ENCODE measurements at places on chromosomes 6 and 20. TPM values are rescaled to one million over a fixed set of nuclear protein-coding genes. Genes with fewer than 3 reads are reported as not detected.

- H3K4me1 ChIP-seq = no peaks in the 10 kb centered on the region
- no peak overlapping the region for H3K27ac ChIP-seq
- no peaks in the 10 kb centered on the region for H3K27me3 ChIP-seq
- no peak overlapping the region for H3K4me3 ChIP-seq
Observed at GRCh38 chr20:36859282-36859555, 16.7 kb upstream of the TLDC2 start.

DNA sequence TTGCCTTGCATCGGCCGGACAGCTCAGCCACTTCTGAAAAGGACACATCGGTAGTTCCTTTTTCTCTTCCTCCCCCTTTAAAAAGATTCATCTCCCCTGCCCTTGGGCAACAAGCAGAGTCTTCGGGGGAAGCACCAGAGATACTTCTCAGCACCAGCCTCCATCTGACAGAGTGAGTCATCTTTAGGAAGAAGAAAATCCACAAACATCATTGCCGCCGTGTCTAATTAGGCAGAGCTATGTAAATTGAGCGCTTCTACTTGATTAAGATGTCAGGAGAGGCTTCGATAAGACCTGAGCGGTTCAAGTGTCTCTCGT lies 186.4 kb downstream of the TAF4 start:
- no peaks in the 10 kb centered on the region for H3K36me3 ChIP-seq
- H3K4me1 ChIP-seq = no peaks in the 10 kb centered on the region
- H3K4me3 ChIP-seq = no peak overlapping the region
- no peaks in the 10 kb centered on the region for H3K27me3 ChIP-seq

DNA sequence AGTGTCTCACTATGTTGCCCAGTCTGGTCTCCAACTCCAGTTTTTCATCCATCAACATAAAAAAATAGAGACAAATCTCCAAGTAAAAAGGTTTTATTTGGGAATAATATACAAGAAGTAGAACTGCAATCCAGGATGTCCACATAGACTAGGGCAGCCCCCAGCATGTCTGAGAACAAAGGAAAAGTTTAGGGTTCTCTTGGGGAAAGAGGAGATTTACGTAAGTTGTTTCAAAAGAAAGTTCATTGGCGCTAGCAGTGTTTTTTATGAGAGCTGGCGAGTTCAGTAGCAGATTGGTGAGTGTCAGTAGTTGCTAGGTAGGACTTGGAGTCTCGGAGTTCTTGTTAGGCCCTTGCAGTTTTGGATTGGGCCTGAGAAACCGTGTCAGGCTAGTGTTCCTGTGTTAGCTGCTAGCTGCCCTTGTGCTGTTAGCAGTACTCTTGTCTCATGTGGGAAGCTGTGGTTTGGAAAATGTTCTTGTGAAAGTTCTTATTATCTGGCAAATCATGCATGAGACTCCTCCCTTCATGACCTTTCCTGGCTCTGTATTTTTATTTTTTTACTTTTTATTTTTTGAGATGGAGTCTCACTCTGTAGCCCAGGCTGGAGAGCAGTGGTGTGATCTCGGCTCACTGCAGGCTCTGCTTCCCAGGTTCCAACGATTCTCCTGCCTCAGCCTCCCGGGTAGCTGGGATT lies 24.7 kb downstream of the TTLL9 start:
- H3K27ac ChIP-seq = no peak overlapping the region
- DNase-seq = peak; percentile 11
- H3K4me1 ChIP-seq = no peaks in the 10 kb centered on the region
- no peak overlapping the region for H3K4me3 ChIP-seq

Gene ZNF831
- total RNA-seq = 37.8 TPM

GRCh38 chr6:88982720-88983119 lies 19.3 kb upstream of the RNGTT start:
- H3K27ac ChIP-seq = no peak overlapping the region
- H3K36me3 ChIP-seq = no peaks in the 10 kb centered on the region
- no peaks in the 10 kb centered on the region for H3K4me1 ChIP-seq
- no peak overlapping the region for H3K4me3 ChIP-seq
- no peaks in the 10 kb centered on the region for H3K27me3 ChIP-seq

Gene ELOVL2
- total RNA-seq = not detected

GRCh38 chr6:159716247-159717096 lies 10.8 kb upstream of the WTAP start:
- DNase-seq = no peak
- no peak overlapping the region for H3K27ac ChIP-seq
- H3K36me3 ChIP-seq = no peaks in the 10 kb centered on the region
- H3K27me3 ChIP-seq = no peaks in the 10 kb centered on the region

Gene RSPH9
- total RNA-seq = not detected

- no peak for DNase-seq
- H3K4me3 ChIP-seq = no peak overlapping the region
- no peaks in the 10 kb centered on the region for H3K4me1 ChIP-seq
- no peaks in the 10 kb centered on the region for H3K27me3 ChIP-seq
Observed at GRCh38 chr6:16592223-16592911, 168.9 kb downstream of the ATXN1 start.

Gene LAMA4
- not detected for total RNA-seq

DNA sequence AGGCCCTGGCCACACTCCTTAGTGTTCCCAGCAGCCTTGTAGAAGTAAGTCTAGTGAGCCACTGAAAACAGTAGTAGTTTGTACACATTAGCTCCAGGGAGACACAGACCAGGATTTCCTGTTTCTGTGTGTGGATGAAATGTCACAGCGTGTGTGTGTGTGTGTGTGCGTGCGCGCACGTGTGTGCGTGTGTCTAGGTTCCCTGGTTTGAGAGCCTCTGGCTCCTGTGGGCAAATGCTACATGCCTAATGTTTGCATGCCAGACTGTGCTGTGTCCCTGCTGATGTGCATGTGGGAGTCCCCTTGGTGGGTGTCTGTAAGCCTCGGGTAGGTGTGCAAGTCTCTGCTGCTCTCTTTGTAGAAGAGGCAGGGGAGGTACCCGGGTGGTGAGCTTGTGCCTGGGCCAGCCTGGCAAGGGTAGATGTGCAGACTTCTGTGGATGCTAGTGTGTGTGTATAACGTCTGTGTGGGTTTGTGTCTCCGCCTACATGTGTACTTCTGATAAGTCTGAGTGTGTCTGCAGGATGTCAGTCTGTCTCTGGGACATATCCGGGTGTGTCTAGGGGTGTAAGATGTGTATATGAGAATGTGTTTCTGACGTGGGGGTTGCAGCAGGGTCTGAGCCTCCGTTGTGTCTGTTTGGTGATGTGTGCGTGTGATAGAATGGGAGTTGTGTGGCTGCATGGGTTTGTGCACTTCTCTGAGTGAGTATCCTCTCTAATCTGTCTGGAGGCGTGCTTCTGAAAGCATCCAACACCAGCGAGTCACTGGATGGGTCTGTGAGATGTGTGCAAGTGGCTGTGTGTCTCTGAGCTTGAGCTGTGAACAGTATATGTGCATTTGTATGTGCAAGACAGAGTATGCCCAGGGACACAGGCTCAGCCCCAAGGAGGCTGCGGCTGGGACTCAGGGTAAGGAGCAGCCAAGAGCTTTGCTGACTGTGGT lies 19.0 kb upstream of the TLDC2 start:
- H3K4me1 ChIP-seq = peaks cover 21% of the 10 kb centered on the region
- no peak overlapping the region for H3K27ac ChIP-seq
- no peaks in the 10 kb centered on the region for H3K27me3 ChIP-seq
- DNase-seq = peak; percentile 67

Gene OOEP
- not detected for total RNA-seq

- no peaks in the 10 kb centered on the region for H3K36me3 ChIP-seq
- H3K4me3 ChIP-seq = no peak overlapping the region
- no peaks in the 10 kb centered on the region for H3K4me1 ChIP-seq
- no peaks in the 10 kb centered on the region for H3K27me3 ChIP-seq
- DNase-seq = no peak
Observed at GRCh38 chr6:11974089-11974488, 38.0 kb upstream of the HIVEP1 start.

GRCh38 chr6:31175971-31176370 lies 5.5 kb upstream of the POU5F1 start:
- no peak overlapping the region for H3K27ac ChIP-seq
- H3K27me3 ChIP-seq = no peaks in the 10 kb centered on the region
- no peak overlapping the region for H3K4me3 ChIP-seq
- no peak for DNase-seq
- peaks cover 4% of the 10 kb centered on the region for H3K4me1 ChIP-seq

DNA sequence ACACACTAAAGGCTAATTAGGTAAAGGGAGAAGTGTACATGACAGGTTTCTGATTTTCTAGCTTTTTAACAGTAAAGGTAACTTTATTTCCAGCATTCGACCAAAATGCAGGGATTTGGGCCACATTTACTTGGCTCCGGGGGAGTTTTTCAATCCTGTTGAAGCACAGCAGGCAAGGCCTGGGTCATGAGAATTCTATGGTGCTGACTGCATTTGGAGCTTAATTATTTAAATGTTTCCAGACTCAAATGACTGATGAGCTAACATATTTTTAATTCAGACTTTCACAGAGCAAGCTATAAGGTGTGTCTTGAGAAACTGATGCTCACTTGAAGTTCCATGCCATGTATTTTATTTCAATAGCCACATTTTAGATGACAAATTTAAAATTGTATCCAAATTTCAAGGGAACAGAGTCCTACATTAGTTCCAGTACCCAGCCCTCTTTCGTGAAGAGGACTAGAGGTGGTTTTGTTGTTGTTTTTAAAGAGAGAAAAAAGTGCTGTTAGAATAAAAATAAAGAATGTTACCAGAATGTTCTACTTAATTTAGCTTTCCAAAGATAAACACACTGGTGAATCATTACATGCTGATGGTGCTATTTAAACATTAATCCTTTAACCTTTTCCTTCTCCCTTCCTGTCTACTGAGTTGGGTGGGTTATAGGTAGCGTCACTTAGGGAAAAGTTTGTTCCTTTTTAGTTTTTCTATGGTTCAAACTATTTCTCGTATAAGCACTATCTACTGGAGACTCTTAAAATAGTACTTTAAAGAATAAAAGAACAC lies 82.3 kb upstream of the PHACTR2 start:
- H3K36me3 ChIP-seq = no peaks in the 10 kb centered on the region
- H3K4me1 ChIP-seq = no peaks in the 10 kb centered on the region
- no peak overlapping the region for H3K27ac ChIP-seq
- DNase-seq = no peak

- H3K4me3 ChIP-seq = no peak within 1 kb of the TSS
- DNase-seq = no peak
- no peaks in the 10 kb centered on the region for H3K27me3 ChIP-seq
- no peaks in the 10 kb centered on the region for H3K36me3 ChIP-seq
Observed at GRCh38 chr6:52087498-52087999, at the start of gene PKHD1. Gene PKHD1, minus strand, starts transcription at chr6:52087613. Its CDS starts 2,680 bp downstream, at chr6:52084933.

GRCh38 chr20:45969712-45970634 lies 2.0 kb downstream of the ZNF335 start:
- peaks cover 24% of the 10 kb centered on the region for H3K4me1 ChIP-seq
- DNase-seq = peak; percentile 27
- peak overlapping the region; percentile 74 for H3K4me3 ChIP-seq

DNA sequence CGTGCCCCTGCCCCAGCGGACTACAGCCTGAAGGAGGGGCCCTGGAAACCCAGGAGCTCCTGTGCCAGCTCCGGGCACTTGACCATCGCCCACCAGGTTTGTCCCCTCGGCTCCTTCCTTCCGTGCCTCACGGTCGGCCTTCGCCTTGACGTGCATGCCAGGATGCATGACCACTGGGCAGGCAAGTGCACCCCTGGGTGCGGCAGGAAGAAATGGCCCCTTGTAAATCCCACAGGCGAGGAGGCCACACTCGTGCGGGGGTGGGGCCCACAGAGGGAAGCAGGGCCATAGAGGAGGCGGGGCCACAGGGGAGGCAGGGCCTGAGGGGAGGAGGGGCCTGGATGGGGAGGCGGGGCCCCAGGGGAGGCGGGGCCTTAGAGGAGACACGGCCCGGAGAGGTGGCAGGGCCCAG lies 81.7 kb downstream of the YTHDF1 start:
- H3K4me1 ChIP-seq = no peaks in the 10 kb centered on the region
- no peak overlapping the region for H3K4me3 ChIP-seq
- DNase-seq = no peak
- no peak overlapping the region for H3K27ac ChIP-seq
- no peaks in the 10 kb centered on the region for H3K36me3 ChIP-seq

- no peaks in the 10 kb centered on the region for H3K4me1 ChIP-seq
- DNase-seq = no peak
- H3K27ac ChIP-seq = no peak overlapping the region
- H3K4me3 ChIP-seq = no peak overlapping the region
- H3K27me3 ChIP-seq = no peaks in the 10 kb centered on the region
Observed at GRCh38 chr20:50673146-50673465, 18.2 kb downstream of the RIPOR3 start.

DNA sequence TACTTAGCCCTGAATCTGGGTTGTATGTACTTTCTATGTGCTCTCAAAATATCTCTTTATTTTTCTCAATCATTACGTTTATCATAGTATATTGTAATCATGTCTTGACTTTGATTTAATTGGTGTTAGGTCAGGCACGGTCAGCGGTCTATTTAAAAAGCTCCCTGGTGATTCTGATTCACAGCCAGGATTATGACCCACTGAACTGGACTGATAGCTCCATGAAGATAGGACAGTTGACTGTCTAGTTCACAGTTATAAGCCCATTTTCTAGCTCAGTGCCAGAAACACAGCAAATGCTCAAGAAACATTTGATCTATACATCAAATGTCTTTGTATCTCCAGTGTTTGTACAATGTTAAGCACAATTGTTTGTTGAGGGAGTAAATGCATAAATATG lies 111.5 kb upstream of the CCN2 start:
- H3K36me3 ChIP-seq = no peaks in the 10 kb centered on the region
- H3K4me3 ChIP-seq = no peak overlapping the region
- H3K27me3 ChIP-seq = peaks cover 2% of the 10 kb centered on the region
- no peak for DNase-seq
- H3K4me1 ChIP-seq = no peaks in the 10 kb centered on the region
- H3K27ac ChIP-seq = no peak overlapping the region

DNA sequence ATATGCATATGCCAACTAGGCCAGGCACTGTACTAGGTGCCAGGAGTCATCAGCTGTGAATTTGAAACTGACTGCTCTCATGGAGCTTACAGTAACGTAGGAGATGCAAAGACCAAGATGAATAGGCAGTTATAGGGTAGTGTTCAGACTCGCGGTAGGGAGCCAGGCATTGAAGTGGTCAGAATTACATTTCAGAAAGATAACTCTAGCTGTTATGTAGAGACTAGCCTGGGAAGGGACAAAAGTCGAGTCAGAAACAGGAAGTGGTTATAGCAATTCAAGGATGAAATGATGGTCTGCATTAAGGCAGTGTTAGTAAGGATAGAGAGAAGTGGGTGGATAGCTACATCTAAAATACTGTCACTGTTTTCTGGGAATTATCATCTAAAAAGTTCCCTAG lies 56.6 kb downstream of the PCMT1 start:
- no peaks in the 10 kb centered on the region for H3K4me1 ChIP-seq
- H3K4me3 ChIP-seq = no peak overlapping the region
- no peak overlapping the region for H3K27ac ChIP-seq

GRCh38 chr6:119350202-119350951 lies 816 bp upstream of the MAN1A1 start:
- DNase-seq = peak; percentile 77
- no peaks in the 10 kb centered on the region for H3K27me3 ChIP-seq
- H3K4me3 ChIP-seq = peak overlapping the region; percentile 85
- peak overlapping the region; percentile 83 for H3K27ac ChIP-seq

Gene POM121L2
- not detected for total RNA-seq

- DNase-seq = no peak
- no peaks in the 10 kb centered on the region for H3K36me3 ChIP-seq
- H3K4me1 ChIP-seq = no peaks in the 10 kb centered on the region
- no peak overlapping the region for H3K27ac ChIP-seq
- no peaks in the 10 kb centered on the region for H3K27me3 ChIP-seq
- H3K4me3 ChIP-seq = no peak overlapping the region
Observed at GRCh38 chr6:17292600-17293133, 11.5 kb downstream of the RBM24 start.

GRCh38 chr6:137792160-137793033 lies 74.7 kb upstream of the TNFAIP3 start:
- H3K27me3 ChIP-seq = no peaks in the 10 kb centered on the region
- peaks cover 7% of the 10 kb centered on the region for H3K4me1 ChIP-seq
- no peak overlapping the region for H3K27ac ChIP-seq
- no peaks in the 10 kb centered on the region for H3K36me3 ChIP-seq
- no peak overlapping the region for H3K4me3 ChIP-seq

Measured in naive thymus-derived CD4-positive, alpha-beta T cell (primary cell).